ENCODE measurements at places on chromosomes 13 and 19.
A peak's percentile ranks its signal among the peaks of the same experiment; 100 is the strongest.

DNA sequence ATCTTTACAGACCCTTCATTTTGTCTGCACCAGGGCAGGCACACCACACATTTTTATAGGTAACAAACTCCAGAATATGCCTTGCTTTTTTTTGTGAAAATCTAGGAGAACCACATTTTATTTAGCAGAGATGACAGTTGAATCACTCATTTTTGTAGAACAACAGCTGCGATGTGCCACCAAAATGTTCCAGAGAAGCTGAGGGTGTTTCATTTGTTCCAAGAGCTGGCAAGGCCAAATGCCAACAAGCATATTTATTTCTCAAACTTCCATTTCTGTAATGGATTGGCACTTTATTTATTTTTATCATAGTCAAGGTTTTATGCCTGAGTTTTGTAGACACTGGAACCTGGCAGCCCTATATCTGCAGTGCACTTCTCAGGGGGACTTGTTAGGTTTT is 10.4 kb downstream of the OLFM4 start:
- H3K4me1 ChIP-seq, result no peaks in the 10 kb centered on the region
- no peak for DNase-seq
- H3K4me3 ChIP-seq, result no peak overlapping the region
- no peak overlapping the region for H3K27ac ChIP-seq
- no peaks in the 10 kb centered on the region for H3K27me3 ChIP-seq

DNA sequence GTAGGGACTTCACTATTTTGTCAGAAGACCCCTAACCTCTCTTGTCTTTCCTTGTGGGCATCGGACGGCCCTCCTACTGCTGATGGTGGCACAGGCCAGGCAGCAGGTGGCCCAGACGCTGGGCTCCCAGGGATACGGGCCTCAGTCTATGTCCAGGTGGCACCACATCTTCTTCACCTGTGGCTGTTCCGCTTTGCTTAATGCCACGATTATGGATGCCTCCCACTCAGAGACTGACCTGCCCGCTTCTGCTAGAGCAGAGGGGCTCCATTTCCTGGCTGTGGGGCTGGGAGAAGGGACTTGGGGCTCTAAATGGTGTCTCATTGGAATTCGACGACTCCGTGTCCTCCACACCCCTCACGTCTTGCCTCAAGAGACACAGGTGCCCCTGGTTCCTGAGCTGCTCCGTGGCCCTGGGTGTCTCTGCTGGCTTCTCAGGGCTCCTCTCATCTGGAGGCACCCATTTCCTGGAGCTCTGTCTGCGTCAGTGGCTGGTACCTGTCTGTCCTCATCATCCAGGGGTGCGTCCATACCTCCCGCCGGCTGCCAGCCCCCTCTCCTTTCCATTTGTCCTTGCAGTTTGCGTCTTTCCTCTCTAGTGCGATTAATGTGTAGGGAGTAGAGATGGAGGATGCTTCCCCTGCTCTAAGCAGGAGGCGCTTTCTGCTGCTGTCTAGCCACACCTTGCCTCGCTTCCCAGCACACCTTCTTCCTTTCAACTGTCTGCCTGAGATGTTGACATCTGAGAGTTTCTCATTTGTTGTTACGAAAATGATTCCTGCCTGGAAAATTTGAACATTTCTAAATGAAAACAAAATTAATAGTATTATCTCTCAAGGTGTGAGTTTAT is 63.4 kb downstream of the TEX29 start:
- H3K27ac ChIP-seq, result no peak overlapping the region
- no peaks in the 10 kb centered on the region for H3K36me3 ChIP-seq
- no peak overlapping the region for H3K4me3 ChIP-seq
- DNase-seq, result no peak
- H3K4me1 ChIP-seq, result no peaks in the 10 kb centered on the region

- no peak for DNase-seq
- H3K4me1 ChIP-seq, result no peaks in the 10 kb centered on the region
- no peaks in the 10 kb centered on the region for H3K27me3 ChIP-seq
- H3K36me3 ChIP-seq, result no peaks in the 10 kb centered on the region
Measured at GRCh38 chr13:93249364-93250306, 23.0 kb downstream of the GPC6 start.

DNA sequence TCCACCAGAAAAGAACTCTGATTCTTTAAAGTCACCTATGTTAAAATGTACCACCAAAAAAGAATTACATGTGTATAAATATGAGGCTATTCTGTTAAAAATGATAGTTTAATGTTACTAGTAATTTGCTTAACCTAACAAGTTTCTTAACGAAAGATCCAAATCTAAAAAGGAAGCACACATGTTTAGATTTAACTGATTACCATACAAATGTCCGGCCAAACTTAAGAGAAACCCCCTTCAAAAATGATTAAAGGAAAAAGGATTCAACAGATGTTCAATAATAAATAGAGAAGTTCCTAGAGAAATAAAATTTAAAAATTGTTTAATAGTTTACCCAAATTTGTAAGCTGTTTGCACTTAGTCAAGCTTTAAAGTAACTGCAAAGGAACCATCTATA is 5.0 kb upstream of the ZNF69 start:
- no peaks in the 10 kb centered on the region for H3K27me3 ChIP-seq
- H3K27ac ChIP-seq, result no peak overlapping the region
- peaks cover 10% of the 10 kb centered on the region for H3K4me1 ChIP-seq
- no peak for DNase-seq
- H3K4me3 ChIP-seq, result no peak overlapping the region

DNA sequence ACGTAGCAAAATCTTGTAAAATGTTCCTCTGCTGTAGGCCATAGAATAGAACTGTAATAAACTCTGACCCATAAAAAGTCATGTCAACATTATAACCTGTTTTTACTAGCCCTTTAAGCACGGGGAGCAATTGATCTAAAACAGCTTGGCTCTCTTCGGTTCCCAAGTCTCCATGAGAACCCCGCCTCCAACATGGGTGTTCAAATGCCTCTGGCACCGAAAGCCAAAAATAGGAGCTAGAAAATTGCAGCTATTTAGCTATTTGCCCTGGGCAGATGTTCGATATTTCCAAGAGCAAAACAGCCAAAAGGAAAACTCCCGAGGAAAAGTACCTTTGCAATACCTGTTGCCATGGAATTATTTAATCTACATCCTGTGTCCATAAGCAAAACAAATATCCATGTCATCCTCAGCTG is 563.1 kb downstream of the EFNB2 start:
- DNase-seq, result no peak
- H3K27ac ChIP-seq, result no peak overlapping the region
- peaks cover 6% of the 10 kb centered on the region for H3K27me3 ChIP-seq
- no peaks in the 10 kb centered on the region for H3K36me3 ChIP-seq

DNA sequence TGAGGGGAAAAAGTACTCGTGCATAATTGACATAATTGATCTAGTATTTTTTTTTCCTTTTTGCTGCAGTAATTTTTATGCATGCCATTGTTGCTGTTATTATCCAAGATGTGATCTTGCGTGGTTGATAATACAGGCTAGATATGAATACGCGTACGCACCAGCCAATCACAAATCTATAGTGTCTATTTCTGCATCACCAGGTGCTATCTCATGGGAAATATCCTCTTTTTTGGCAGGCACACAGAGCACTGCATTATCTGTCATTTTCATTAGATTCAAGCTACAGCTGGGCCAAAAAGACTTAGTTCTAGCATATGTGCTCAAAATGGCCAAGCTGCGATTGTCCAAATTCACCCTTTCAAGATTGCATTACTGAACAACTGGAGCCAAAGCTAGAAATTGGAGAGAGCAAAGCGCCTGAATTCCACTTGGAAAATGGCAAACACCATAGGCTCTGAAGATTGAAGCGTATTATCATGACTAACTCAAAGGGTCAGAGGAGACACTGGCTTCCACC is 181.1 kb downstream of the TSHZ3 start:
- H3K27ac ChIP-seq, result no peak overlapping the region
- DNase-seq, result no peak
- no peaks in the 10 kb centered on the region for H3K27me3 ChIP-seq
- H3K4me1 ChIP-seq, result no peaks in the 10 kb centered on the region
- H3K36me3 ChIP-seq, result no peaks in the 10 kb centered on the region

DNA sequence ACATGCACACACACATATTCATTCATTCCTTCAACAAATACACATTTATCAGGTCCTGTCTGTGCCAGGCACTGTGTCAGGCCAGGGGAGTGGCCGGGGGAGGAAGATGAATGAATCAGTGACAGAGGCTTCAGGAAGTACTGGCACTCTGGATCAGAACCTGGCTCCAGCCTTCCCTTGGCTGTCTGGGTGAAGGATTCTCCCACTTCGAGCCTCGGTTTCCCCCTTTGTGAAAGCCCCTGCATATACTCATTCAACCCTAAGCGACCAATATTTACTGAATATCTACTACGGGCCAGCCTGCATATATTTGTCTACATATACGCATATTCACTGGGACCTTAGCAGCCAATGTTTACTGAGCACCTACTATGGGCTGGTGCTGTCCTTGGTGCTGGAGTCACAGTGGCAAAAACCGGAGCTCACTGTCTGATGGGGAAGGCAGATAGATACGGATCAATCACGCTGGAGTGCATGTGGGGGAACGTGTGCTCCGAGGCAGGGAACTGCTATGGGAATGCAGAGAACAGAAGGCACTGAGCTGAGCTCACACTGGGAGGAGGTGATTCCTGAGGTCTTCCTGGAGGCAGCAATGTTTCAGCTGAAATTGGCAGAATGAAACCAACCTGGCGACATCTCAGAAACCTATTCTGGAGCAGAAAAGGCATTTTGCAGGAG is 636 bp upstream of the ZNF579 start:
- no peak for DNase-seq
- peaks cover 24% of the 10 kb centered on the region for H3K4me1 ChIP-seq
- H3K27ac ChIP-seq, result peak overlapping the region; percentile 98
- H3K4me3 ChIP-seq, result peak overlapping the region; percentile 86
- H3K36me3 ChIP-seq, result peaks cover 16% of the 10 kb centered on the region
- peaks cover 16% of the 10 kb centered on the region for H3K27me3 ChIP-seq

DNA sequence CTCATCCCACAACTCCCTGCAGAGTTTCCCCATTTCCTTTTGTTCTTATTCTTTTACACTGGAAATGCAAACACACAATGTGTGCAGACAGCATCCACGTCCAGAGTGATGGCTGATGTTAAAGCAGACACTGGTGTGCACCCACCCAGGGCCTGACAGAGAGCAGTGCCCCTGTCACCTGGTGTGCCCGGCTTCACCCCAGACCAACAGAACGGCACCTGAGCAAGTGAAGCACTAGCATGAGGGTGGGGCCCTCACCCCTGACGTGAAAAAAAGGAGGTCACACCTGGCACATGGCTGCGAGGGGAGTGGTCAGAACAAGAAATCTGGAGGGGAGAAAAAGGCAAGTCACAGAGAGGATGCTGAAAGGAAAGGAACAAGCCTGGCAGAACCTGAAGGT is 12.3 kb downstream of the ZNF575 start:
- no peaks in the 10 kb centered on the region for H3K4me1 ChIP-seq
- no peak overlapping the region for H3K4me3 ChIP-seq
- peaks cover 73% of the 10 kb centered on the region for H3K36me3 ChIP-seq
- no peak for DNase-seq
- no peak overlapping the region for H3K27ac ChIP-seq

GRCh38 chr19:53463263-53463662 is 4.3 kb upstream of the ZNF813 start:
- DNase-seq, result peak; percentile 64
- peaks cover 3% of the 10 kb centered on the region for H3K27me3 ChIP-seq
- no peak overlapping the region for H3K27ac ChIP-seq
- no peaks in the 10 kb centered on the region for H3K36me3 ChIP-seq
- peaks cover 9% of the 10 kb centered on the region for H3K4me1 ChIP-seq

- H3K27me3 ChIP-seq, result peaks cover 48% of the 10 kb centered on the region
- H3K27ac ChIP-seq, result no peak within 1 kb of the TSS
- no peak for DNase-seq
- no peaks in the 10 kb centered on the region for H3K36me3 ChIP-seq
Measured at GRCh38 chr13:96994017-96994857, at the start of gene OXGR1. Gene OXGR1 (minus strand): TSS chr13:96994476. CDS start chr13:96987759, 6,717 bp downstream.
